ENCODE measurements at places on chromosomes 11 and 22.

DNA sequence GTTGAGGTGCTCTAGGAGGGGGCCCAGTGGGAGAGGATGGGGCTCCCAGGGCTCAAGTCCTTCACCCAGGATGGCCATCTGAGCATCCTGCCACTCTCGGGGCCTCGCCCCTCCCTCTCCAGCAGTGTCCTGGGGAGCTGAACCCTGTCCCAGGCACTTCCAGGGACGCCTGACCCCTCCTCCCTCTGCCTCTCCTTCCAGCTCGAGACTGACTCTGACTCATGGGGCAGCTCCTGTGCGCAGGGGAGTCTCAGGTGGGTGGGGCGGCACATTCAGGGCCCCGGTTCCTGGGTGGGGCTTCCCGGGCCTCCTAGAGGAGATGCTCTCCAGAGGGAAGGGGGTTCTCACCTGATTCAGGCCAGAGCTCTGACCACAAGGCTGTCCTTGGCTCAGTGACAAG, 77.1 kb upstream of the IGLL5 start:
- DNase-seq, result no peak

GRCh38 chr11:19683141-19683805, 29.4 kb upstream of the NAV2 start:
- no peak for DNase-seq

DNA sequence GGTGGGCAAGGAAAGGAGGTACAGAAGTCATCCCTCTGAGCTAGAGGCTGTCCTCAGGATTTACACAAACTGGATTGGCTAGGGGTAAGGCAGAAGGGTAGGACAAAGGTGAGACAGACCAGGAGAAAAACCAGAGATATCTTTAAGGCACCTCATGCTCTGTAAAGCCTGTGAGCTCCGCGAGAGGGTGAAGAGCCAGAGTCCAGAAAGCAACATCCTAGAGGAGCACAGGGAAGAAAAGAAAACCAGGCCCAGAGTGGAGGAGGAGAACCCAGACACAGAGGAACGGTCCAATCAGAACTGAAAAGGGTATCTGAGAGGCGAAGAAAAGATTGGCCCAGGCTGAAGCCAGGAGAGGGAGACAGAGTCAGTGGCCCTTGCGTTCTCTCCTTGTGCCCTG, 5.1 kb downstream of the SLC37A4 start:
- DNase-seq, result no peak

DNA sequence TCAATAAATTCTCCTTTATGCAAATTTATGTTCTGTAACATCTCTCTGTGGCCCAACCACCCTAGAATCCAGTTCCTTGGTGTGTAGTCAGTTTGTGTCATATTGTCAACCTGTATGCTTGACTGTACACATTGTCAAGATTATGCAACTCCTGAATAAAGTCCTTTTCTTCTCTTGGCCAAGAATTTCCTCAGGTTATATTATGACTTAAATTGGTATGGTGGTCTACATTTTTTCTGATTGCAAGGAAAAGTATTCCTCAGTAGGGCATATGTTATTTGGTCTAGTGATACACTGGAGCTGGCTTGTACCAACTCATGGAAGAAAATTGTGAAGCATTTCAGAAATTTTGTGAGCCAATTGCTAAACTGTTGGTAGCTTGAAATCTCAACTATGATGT, 482.8 kb upstream of the CHORDC1 start:
- no peak for DNase-seq

DNA sequence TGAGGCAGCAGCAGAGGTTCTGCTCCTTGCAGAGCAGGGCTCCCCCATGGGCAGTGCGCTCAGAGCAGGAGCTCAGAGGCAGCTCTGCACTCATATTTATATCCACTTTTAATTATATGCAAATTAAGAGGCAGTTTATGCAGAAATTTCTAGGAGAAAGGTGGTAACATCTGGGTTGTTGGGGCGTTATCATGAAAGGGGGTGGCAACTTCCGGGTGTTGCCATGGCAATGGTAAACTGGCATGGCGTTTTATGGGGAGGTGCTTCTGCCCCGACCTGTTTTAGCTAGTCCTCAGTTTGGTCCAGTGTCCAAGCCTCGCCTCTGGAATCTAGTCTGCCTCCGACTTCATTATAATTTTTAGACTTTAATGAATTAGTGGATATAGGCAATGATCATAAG, 1191.7 kb downstream of the TBC1D22A start:
- DNase-seq, result no peak

- no peak for DNase-seq
Measured at GRCh38 chr22:49638001-49638400, 189.7 kb downstream of the BRD1 start.

DNA sequence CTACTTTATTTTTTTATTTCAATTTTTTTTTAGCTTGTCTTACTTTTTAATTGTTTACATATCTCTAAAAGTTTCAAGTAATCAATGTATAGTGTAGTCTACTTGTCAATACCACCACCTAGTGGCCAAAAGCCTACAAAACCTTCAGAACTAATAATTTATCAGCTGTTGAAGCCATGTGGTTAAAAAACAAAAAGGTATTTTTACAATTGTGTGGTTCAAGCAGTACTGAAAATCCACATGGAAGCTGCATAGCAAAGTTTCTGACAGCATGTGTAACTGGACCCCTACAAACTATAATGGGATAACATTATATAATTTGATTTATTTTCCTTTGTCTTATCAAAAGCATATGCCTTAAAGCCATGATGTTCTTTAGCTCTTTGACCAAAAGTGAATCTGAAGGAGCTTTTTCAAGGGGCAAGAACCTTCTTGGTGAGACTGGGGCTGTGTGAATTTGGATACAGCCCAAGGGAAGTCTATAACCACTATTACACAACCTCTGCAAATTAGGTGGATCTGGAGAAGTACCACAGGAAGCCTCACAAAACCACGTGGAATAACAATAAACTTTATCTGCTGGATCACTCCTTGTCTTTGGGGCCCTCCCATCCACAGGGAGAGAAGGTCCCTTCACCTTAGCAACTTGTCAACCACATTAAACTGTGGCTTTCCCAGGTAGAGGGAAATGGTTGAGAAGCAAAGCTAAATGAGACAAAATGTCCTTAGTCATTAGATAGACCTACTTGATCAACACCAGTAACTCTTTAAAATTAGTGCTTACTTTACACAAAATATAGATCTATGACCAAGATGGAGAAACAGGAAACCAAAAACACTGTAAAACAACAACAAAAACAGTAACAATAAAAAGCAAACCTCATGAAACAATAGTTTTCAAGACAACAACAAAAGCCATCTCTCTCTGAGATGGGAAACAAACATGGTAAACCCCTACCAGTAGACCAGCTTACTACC, 9.9 kb downstream of the NARS2 start:
- DNase-seq, result peak; percentile 19

GRCh38 chr11:34468209-34468841, 29.6 kb downstream of the CAT start:
- peak; percentile 37 for DNase-seq

DNA sequence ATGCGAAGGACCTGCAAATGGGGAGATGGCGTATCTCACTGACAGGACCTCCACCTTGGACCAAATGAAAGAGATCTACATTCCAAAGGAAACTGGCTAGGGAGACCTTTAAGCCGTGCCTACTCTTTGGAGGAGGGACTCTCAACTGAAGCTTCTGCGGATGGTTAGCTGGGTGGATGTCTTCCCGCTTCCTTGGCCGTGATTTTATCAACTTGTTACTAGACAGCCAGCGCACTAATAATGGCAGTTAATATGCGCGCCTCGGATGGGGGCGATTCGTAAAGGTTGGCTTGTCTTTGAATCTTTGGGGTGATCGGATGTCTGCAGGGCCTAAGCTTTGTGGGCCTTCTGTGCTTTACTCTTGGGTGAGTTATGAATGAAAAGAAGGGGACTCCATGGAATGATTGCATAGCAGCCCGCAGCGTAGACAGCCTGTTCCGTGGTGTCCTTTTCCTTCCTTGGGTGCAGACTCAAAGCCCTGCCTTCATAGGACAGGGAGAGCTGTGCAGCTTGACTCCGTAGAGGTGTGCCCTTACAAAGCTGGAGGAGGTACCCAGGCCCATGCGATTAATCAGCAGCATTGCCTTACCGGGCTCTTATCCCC, 1.5 kb downstream of the ZNRF3 start:
- DNase-seq, result no peak

DNA sequence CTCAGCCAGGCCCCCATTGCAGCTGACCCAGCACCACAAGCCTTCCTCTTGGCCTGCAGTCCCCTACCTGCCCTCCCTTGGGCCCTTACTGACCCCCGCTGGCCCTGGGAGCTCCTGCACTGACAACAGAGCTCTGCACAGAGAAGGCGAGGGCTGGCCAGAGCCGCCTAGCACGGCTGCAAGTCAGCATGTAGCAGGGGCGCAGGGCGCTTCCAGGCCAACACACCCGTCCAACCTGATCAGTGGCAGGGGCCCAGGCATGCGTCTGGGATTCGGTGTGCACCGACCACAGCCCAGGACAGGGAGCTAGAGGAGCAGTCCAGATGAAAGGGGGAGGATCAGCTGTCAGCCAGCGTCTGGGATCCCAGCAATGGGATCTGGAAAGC, 7.6 kb downstream of the WNT7B start:
- DNase-seq, result peak; percentile 46

DNA sequence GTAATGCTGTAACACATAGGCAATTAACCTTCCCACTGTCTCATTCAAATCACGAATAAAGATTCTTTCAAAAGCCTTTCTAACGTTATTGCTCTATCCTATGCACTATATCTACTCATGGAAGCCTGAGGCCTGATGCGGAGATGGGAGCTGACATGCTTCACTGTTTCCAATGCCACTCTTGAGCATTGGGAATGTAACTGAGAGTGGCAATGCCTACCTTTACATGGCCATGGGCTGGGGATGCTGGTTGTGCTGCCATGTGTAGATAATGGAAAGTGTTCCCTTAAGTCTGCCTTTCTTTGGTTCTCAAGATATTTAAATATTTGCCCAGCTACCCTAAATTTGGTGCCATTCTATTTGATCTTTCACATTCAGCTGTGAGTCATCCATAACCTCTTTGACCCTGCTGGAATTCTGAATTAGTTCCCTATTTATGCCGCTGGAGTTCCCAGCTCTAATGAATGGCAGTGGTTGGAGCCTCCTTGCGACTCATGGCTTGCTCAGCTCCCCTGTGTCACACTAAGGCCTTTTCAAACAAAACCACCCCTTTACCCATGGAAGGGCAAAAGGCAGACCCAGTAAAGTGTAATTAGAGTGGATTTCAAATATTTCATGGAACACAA, 21.4 kb upstream of the DKK3 start:
- no peak for DNase-seq

- DNase-seq, result peak; percentile 52
Measured at GRCh38 chr11:65498042-65498726, 661 bp upstream of the MALAT1 start.

GRCh38 chr11:27571154-27571810, 64.7 kb upstream of the LIN7C start:
- no peak for DNase-seq

GRCh38 chr11:123585206-123585605, 69.2 kb downstream of the SCN3B start:
- DNase-seq, result no peak

DNA sequence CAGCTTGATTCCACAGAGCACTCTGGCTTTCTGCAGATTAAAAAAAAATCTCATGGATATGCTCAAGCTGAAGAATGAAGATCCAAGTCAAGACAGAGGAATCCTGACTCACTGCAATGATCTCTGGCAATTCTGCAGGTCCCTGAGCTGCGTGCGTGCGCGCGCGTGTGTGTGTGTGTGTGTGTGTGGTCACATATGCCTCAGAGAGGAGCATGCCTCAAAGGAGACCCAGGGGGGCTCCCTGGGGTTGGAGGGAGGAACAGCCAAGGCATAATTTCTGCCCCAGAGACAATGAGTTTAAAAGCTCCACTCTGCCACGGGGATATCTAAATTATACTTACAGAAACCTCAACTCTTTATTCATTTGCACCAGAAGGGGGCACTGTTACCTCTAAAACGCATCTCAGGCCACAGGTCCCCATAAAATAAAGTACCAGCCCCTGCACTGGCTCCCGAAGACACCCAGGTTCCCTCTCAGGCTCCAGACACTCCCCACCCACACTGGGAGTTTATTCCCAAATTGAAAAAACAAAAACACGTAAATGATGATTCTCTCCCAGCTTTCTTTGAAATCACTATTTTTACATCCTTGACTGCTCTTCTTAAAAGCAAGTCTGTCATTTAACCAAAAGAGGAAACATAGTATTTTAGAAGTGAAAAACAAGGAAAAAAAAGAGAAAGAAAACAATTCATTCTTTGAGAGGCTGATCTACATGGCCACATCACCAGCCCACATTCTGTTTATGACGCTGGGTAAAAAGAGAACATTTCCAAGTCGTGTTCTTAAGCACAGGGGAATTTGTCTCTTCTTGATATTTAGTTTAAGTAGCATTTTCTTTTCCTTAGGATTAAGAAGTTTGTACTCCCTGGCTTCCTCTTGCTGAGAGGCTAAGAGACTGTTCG, 401.0 kb downstream of the LARGE1 start:
- peak; percentile 36 for DNase-seq

DNA sequence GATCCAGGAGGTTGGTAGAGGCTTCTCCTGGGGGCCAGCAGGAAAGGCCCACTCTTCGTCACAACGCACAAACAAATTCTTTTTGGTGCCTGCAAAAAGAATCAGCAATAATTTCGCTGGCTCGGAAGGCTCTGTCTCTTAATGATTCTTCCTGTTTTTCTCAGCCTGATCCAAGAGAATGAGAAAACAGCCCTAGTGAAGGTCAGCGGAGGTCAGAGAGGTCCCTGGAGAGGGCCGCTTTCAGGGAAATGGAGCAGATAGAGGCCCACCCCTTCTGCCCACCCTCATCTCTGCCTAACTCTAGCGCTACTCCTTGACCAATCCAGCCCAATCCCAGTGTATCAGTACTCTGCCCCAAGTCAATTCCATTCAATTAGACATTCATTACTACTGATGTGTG, 19.2 kb downstream of the LRRC55 start:
- no peak for DNase-seq

DNA sequence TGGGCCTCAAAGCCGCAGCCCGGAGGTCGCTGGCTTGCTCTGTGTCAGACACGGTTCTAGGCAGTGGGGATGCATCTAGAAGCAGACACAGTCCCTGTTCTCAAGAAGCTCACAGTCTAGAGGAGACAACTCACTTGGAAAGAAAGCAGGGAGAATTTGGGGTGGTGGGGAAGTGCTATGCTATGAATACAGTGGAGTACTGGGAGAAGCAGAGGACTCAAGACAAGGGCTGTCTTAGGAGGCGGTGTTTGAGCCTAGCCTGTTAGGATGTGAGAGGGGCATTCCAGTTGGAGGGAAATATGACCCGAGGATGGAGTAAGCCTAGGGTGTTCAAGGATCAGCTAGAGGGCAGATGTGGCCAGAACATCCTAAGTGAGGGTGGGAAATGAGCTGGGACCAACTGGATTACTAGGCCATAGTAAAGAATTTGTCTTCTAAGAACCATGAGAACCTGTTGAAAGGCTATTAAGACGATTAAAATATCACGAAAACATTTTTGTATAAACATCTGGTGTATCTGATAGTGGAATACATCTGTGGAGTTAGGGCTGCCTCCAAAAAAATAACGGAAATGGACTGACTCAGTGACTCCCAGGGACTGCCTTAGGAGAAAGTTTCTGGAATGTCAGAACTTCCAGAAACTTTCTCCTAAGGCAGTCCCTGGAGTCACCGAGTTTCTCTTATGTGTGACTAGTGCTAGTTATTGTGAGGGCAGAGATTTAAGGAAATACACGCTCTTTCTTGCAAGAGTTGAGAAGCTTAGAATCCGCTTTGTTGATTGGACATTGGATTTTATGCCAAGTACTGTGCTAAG, 1.1 kb upstream of the PITPNB start:
- peak; percentile 33 for DNase-seq

- DNase-seq, result no peak
Measured at GRCh38 chr11:12270215-12270797, 107.1 kb upstream of the PARVA start.
